ENCODE measurements at places on chromosomes 1 and 21.

DNA sequence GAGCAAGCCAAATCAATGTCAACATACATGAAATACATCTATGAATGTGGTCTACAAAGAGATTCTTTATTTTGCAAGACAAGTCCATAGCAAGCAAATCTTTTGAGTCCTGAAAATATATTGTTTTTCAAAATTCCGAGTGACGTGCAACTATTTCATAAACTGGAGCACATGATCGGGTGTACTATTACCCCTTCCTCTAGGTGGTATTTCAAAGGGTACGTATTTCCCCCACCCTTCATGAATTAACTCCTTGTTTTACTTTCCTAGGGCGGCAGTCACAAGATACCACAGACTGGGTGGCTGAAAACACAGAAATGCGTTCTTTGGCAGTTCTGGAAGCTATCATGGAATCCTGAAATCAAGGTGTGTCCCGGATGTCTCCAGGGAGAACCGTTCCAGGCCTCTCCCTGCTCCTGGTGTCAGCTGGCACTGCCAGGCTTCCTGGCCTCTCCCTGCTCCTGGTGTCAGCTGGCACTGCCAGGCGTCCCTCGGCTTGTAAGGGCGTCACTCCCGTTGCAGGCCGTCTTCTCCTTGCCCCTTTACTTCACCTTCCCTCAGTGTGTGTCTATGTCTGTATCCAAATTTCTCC is 55.3 kb downstream of the RIPK4 start:
- no peak for DNase-seq

- no peak for DNase-seq
Measured at GRCh38 chr1:213492161-213493041, 441.4 kb downstream of the RPS6KC1 start.

- DNase-seq, result no peak
Measured at GRCh38 chr1:209870151-209870831, 42.5 kb downstream of the UTP25 start.

DNA sequence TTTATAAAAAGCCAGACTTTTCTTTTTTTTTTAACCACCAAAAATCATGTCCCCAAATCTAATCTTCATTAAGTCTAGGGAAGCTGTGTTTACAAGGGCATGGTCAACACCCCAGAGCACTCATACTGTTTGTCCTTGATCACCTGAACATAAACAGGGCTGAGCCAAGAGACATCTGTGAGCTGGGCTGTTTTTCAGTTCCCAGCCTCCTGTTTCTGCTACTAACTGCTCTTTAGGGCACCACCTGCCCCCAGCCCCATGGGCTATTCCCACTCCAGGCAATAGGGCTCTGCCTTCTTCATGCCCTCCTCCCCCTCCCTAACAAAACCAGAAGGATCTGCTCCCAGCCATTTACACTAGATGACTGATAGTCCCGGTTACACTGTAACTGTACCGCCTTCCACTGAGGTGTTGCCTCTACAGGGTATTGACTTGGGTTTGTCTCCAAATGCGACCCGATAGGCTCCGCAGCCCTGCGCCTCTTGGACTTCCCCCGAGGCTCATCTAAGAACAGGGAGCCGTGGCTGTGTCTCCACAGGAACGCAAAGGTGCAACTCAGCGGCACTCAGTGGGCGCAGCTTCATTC is 11.7 kb upstream of the SLC26A9 start:
- DNase-seq, result no peak

GRCh38 chr1:23483321-23484252 is at the start of gene ASAP3:
Gene ASAP3, minus strand, starts transcription at chr1:23484179. Its CDS starts 46 bp downstream, at chr1:23484133.
- DNase-seq, result no peak

- no peak for DNase-seq
Measured at GRCh38 chr1:92924501-92924900, 36.8 kb downstream of the DIPK1A start.

- DNase-seq, result no peak
Measured at GRCh38 chr1:23978805-23979204, 1.3 kb downstream of the SRSF10 start.

- DNase-seq, result no peak
Measured at GRCh38 chr1:88079036-88079435, 605.0 kb upstream of the PKN2 start.

GRCh38 chr1:56286506-56286905 is 292.9 kb downstream of the PLPP3 start:
- no peak for DNase-seq

- no peak for DNase-seq
Measured at GRCh38 chr1:88645886-88646285, 38.2 kb upstream of the PKN2 start.

- no peak for DNase-seq
Measured at GRCh38 chr1:41305576-41306363, 55.5 kb upstream of the FOXO6 start.

Data from NCI-H1930 (cell line).